CD4-positive, alpha-beta T cell (primary cell): ENCODE measurements at places on chromosomes 11 and 22. TPM values are rescaled to one million over a fixed set of nuclear protein-coding genes. Genes with fewer than 3 reads are reported as not detected.

The NAALADL1 gene
- 7.7 TPM for total RNA-seq

The ANGPTL5 gene
- not detected for total RNA-seq

The ADAMTS8 gene
- total RNA-seq = not detected

The MRE11 gene
- 18.6 TPM for total RNA-seq

The PPFIBP2 gene
- 27.0 TPM for total RNA-seq

The OR2AG1 gene
- total RNA-seq = not detected

The CRYAB gene
- not detected for total RNA-seq

The BIRC3 gene
- 124 TPM for total RNA-seq

The PTDSS2 gene
- total RNA-seq = 15.2 TPM

The OR10A2 gene
- not detected for total RNA-seq

The APOA5 gene
- not detected for total RNA-seq

GRCh38 chr22:43928468-43928867, 4.9 kb downstream of the PNPLA3 start:
- DNase-seq = no peak

- DNase-seq = no peak
These were observed 69.2 kb upstream of the CCDC90B start for GRCh38 chr11:83355391-83355790.

DNA sequence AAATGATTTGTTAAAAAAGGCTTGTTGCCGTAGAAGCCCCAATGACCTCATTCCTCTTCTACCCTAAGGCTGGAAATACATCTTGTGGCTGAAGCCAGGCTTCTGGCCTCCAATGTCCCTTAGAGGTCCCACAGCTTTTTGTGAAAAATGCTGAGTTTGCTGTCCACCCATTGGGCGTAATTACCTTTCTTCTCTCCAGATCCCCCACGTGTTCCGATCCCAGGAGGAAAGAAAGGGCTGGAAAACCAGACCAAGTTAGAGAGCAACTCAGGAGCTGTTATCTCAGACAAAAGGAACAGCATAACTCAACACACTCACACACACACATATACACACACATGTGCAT, 154.2 kb downstream of the MIAT start:
- DNase-seq = no peak

DNA sequence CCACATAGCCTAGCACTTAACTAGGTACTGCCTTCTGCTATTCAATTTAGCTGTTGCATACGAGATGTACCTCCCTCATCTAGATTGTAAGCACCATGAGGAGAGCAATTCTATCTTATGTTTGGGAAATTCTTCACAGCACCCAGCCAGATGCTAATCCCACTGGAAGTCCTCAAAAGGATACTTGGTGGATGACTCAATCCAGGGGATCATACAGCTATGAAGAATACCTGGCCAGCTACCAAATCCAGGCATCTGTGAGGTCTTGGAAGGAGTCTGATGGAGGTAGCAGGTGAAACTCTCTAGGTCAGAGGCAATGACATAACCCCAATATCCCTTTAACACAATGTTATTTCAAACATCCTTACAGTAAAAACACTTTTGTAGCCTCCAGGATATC, 167.8 kb upstream of the NCAM1 start:
- DNase-seq = no peak

- no peak for DNase-seq
These were observed 56.3 kb upstream of the SOX6 start for GRCh38 chr11:16412525-16413172.

- DNase-seq = no peak
These were observed 18.9 kb upstream of the HEPHL1 start for GRCh38 chr11:94002226-94002625.

DNA sequence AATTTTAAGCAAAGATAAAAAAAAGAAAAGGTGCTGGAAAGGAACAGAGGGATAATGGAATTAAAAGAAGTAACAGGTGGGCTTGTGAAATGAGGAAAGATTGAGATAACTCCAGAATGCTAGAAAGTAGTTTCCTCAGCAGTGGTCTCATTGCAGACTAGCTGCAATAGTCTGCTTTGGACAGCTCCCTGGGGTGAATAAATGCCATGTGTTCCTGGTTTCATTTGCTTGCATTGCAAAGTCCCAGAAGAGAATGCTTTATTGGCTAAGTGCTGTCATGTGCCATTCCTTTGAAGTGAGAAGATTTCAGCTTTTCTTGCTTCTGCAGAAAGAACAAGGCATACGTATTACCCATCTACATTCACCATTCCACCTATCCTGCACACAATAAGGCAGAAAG, 478.8 kb upstream of the RAG2 start:
- DNase-seq = no peak

- DNase-seq = no peak
These were observed 38.7 kb upstream of the ELF5 start for GRCh38 chr11:34552270-34552669.

DNA sequence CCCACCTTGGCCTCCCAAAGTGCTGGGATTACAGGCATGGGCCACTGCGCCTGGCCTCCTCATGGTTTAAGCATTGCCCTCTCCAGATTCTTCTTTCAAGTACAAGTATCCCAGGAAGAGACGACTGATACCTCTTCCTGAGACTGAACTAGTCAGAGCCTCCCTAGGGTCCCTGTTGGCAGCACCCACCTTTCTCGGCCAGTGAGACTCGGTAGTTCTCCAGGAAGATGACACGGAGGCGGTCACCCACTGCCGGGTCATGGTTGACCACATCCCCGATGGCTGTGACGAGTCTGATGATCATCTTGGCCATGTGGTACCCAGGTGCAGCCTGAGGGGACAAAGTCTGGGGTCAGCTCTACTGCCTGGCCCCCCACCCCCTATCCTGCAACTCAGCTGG, 7.2 kb upstream of the RASGRP2 start:
- no peak for DNase-seq
